NCI-H526 treated with DMSO at 0.1 percent for 48 hours (cell line): ENCODE measurements at places on chromosomes 2 and 18.

DNA sequence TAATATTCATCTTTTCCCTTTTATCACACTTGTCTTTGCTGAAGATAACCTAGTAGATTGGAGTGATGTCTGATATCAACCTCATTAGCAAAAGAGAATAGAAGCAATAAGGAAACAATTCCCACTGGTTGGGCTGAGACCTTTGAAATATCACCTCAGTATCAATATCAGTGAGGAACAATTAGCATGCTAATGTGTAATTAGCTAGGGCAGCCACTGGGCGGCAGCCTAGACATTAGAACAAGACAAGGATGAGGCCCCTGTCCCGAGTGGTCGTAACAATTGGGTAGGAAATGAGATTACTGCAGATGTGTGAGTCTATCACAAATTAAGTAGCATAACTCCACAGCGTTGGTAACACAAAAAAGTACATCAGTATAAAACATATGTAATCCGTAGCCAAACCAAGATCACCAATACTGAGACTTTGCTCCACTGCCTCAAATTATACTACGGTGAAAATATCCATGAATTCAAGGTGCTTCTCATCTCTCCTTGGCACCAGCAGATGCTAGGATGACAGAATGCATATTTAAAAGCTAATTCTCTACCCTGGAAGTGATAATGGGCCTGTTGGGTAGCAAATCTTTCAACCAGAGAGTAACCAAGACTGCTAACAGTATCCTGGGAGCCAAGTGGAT, 99.1 kb downstream of the ALPK2 start:
- DNase-seq = peak; percentile 41

GRCh38 chr2:202736826-202737225, 102.1 kb downstream of the FAM117B start:
- no peak for DNase-seq

- no peak for DNase-seq
These were observed 31.1 kb upstream of the PPP1R1C start for GRCh38 chr2:181954538-181954883.

DNA sequence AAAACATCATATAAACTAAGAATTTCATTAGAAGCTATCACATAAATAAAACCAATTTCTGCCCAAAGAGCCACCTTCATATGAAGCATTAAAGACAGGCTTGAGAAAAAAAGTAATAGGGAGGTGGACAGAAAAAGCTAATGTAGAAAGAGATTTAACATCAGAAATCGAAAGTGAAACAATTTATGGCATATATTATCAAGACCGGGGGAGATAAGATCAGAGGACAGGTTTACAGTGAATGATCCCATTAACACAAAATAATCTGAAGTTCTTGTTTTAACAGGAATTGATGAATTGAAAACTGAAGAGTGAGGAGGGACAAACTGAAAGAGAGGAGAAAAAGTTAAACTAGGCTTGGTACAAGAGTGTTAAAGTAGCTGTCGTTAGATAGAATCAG, 786.3 kb upstream of the FSHR start:
- DNase-seq = no peak

- no peak for DNase-seq
These were observed 62.6 kb downstream of the DNMT3A start for GRCh38 chr2:25279091-25279651.
